NCI-H187 (cell line): ENCODE measurements at places on chromosomes 1 and 21.
A peak's percentile ranks its signal among the peaks of the same experiment; 100 is the strongest.

- no peak for DNase-seq
These were observed 11.6 kb upstream of the HIPK1 start for GRCh38 chr1:113917400-113918082.

DNA sequence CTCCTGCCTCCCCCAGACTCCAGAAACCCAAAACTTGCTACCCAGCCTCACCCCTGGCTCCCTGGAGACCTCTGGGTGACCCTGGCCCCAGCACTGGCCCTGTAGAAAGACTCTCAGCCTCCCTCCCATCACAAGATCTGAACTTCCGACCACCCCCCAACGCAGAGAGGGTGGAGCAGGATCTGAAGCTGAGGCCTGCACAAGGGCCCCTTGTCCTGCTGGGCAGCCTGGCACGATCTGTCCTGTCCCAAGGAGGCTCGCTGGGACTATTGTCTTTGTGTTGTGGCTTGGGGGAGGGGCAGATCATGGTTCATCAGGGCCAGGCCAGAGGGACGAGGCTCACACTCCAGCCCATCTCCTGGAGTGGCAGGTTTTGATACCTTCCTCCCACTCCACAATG, 20.0 kb downstream of the PHLDA3 start:
- no peak for DNase-seq

DNA sequence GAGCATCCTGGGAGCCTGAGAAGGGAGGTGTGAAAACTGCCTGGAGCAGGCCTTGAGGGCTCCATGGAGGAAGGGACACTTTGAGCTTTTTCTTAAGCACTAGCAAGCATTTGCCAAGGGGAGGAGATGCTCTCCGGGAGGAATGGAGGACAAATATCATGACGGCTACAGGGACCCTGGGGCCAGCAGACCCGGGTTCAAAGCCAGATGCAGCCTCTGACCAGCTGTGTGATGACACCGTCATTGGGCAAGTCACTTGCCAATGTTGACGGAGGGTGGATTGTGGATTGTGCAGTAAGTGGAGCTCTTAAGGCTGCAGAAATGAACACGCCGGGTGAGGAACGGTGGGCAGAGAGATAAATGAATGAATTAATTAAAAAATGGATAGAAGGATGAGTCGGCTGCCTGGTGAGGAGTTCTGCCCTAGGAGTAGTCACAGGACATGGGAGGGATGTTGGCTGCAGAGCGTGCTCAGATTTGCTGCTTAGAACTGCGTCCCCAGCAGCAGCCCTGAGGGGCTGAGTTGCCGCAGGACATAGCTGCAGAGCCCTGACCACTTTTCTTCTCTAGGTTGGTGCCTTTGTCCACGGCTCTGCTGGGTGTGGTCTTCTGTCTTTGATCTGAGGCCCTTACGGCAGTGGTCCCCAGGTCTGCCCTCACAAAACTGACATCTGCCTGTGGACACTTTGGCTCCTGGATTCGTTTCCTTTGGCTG, 507.6 kb downstream of the NPHP4 start:
- DNase-seq = no peak

- DNase-seq = no peak
These were observed 111.7 kb upstream of the IRF2BP2 start for GRCh38 chr1:234721476-234722269.

GRCh38 chr1:85274969-85275453, 1.4 kb downstream of the BCL10 start:
- no peak for DNase-seq

DNA sequence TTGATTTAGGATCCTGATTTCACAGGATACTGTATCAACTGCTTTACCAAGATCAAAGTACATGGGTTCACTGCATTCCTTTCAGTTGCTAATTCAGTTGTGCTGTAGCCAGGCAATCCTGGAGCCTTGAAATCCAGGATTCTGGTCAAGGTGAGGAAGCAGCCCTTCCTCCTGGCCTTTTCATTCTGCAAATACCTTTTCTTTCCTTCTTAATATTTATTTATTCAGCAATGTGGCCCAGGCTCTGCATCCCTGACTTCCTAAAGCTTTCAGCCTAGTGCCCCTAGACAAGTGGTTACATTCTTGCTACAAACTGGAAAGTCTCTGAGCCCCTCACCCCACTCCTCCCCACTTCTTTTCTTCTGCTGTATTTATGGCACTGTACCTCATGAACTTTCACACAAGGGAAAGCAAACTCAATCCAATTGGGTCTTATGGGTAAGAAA, 16.2 kb downstream of the LRRC8D start:
- DNase-seq = no peak

GRCh38 chr1:2238361-2239012, 10.4 kb downstream of the SKI start:
- no peak for DNase-seq

GRCh38 chr1:43529206-43529731, 1.4 kb upstream of the PTPRF start:
- peak; percentile 81 for DNase-seq

DNA sequence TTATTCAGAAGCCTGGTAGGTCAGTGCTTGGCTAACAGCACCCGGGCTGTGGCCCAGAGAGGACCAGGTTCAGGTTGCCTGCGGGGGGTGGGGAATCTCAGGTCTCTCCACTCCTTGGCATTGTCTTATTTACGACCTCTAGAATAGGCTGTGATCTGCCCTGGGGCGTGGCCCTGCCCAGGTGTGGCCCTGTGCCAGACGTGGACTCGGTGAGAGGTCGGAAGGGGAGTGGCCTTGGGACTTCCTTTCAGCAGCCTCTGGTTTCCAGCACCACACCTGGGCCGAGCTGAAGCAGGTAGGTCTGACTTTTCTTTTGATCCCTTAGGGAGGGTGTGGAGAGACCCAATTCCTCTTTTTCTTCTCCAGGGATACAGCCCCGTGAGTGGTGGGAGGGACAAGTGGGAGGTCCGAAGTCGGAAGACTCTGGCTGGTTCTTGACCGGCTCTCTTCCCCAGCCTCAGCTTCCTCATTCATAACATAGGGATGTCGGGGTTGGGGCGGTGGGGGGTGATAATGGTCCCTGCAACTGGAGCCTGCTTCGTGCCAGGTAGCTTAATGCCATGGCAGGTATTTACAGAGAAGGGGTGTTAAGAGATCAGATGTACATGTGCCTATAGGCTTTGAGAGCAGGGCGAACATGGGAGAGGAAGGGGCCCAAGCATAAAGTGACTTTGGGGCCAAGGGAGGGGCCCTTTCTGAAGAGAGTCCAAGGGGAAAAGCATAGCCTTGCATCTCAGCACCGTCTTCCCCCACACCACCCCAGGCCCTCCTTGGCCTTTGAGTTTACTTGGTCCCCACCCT, 16.5 kb downstream of the ACOT11 start:
- DNase-seq = peak; percentile 62

- DNase-seq = no peak
These were observed 323.0 kb upstream of the ADGRL2 start for GRCh38 chr1:81477710-81478109.

- no peak for DNase-seq
These were observed 192.3 kb downstream of the SLC45A1 start for GRCh38 chr1:8510041-8510823.

DNA sequence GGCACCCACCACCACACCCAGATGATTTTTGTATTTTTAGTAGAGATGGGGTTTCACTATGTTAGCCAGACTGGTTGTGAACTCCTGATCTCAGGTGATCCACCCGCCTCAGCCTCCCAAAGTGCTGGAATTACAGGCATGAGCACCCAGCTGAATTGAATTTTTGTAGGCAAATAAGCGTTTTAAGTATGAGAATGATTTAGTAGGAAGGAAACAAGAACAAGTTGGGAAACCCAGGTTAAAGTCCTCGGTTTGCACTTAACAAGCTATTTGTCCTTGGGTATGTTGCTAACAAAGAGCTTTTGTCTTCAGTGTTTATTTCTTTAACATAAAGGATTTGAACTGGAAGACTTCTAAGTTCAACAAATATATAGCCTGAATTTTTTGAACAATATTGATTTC, 23.9 kb downstream of the BTF3L4 start:
- DNase-seq = no peak

GRCh38 chr1:941015-941587, 17.4 kb downstream of the SAMD11 start:
- no peak for DNase-seq

DNA sequence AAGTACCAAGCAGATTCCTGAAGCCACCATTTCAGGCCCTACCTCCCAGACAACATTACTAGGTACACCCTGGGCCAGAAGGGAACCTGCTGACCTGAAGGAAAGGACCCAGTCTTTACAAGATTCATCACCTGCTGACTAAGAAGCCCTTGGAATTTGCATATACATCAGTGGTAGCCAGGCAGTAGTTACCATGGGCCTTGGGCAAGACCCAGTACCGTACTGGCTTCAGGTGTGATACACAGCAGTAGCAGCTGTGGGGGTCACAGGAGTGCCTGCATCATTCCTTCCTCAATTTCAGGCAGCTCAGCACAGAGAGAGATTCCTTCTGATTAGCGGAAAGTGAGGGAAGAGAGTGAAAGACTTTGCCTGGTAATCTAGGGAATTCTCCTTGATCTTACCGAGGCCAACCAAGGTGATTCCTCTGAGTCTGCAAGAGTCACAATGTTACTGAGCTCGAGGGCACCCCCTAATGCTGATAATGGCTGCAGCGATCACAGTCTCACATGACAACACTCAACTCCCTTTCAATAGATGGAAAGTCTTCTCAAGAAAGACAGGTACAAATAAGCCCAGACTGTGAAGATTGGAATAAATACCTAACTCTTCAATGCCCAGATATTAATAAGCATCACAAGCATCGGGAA, 22.0 kb upstream of the UHMK1 start:
- DNase-seq = no peak

DNA sequence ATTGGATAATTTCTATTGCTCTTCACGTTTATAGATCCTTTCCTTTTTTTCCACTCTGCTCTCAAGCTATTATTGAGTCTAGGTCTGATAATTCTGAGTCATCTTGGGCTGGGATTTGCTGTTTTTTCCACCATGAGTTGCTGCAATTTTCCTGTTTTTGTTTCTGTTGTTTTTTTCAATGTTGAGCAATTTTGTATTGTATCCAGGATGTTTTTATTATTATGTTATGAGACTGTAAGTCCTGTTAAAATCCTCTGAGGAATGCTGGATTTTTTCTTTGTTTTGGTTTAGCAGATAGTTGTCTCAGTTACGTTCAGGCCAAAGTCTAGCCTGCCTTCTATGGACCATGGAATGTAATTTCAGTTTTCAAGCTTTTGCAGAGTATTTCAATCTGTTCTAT, 13.0 kb upstream of the SLC35A3 start:
- no peak for DNase-seq

- no peak for DNase-seq
These were observed 99.9 kb downstream of the NUF2 start for GRCh38 chr1:163421701-163422100.

- DNase-seq = no peak
These were observed at the start of gene TFAP2E for GRCh38 chr1:35573198-35574124. Gene TFAP2E (plus strand): TSS chr1:35573314. CDS start chr1:35573578, 264 bp downstream.

- no peak for DNase-seq
These were observed 7.2 kb upstream of the HHAT start for GRCh38 chr1:210321552-210321951.

DNA sequence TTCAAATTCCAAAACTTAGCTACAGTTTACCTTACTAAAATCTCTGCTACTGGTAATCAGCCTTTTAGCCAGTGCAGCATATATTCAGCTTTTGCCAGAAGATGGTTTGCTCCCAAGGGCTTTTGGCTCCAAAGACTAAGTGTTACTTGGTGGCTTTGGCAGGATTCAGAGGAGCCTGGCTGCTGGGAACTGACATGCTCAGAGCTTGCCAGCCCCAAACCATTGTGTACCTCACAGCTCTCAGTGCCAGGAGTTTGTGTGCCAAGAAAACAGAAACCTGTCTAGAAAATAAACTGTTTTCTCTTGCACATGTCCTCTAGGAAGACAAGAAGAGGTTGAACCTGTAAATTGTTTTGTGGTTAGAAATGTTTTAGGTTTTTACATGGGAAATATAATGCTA, 315.9 kb downstream of the ST6GALNAC3 start:
- DNase-seq = no peak

- DNase-seq = no peak
These were observed 6.9 kb downstream of the LAX1 start for GRCh38 chr1:203771901-203772301.

DNA sequence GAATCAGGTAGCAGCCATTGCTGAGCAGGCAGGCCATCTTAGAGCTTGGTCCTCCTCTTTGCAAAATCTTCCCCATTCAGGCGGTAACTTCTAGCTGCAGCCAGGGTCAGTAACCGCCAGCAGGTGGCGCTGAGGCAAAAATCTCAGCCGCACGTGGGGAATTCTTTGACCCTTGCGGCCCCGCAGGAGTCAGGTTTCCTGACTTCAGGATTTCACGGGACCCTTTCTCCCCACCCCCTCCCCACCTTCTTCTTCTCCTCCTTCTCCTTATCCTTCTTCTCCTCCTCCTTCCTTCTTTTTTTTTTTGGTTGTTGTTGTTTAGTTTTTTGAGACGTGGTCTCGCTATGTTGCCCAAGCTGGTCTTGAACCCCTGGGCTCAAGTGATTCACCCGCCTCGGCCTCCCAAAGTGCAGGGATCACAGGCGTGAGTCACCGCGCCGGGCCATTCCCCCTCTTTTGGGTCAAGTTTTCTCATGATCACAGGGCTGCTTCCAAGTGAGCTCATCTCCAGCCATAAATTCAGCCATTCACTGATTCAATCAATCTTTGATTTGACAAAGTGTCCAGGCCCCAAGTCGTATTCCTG, 33.4 kb upstream of the TENT5B start:
- peak; percentile 13 for DNase-seq

DNA sequence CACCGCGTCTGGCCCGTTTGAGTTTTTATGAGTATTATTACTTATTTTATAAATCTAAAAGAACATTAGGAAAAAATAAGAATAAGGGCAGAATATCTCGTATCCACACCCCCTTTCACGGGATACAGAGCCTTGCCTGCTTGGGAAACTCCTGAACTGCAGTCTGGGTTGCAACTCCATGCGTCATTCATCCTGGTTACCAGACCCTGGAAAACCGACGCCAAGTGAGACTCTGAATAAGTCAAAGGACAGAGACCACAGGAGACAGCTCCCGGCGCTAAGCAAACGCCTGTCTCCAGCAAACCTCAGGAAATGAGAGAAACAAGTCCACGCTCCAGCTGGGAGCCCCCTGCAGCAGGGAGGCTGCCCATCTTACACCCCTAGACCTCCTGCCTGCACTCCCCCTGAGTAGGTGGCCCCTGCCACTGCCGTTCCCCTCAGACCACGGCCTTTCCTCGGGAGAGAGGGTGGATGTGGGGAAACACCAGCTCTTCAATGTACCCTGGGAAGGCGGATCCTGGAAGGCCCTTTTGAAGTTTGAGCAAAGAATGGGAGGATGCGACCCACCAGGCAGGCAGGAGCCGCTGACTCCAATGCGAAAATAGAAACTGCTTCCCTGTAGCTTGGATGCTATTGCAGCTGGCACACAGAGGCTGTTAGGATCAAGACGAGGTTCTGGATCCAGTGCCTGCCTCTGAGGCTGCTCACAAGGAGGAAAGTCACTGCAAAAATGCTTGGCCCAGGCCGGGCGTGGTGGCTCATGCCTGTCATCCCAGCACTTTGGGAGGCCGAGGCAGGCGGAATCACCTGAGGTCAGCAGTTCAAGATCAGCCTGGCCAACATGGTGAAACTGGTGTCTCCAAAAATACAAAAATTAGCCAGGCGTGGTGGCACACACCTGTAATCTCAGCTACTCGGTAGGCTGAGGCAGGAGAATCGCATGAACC, 37.7 kb upstream of the GPR157 start:
- no peak for DNase-seq
